ENCODE measurements at places on chromosomes 5 and 9.

DNA sequence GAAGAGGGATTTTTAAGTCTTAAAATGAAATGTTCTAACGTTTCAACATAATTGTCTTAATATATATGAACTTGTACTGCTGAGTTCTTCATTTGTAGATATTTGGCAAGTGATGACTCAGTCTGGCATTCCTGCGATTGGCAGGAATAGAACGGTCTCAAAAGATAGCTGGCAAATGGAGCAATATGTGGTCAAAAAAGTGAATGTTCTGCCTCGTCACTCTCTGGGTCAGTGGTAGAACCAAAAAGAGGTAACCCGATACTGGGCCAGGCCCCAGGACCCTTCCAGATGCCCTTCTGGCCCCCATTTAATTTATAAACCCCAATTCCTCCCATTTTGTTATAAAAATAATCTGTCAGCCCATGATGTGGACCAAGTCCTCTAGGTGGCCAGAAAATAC, 39.2 kb downstream of the ZNF366 start:
- DNase-seq: no peak

GRCh38 chr5:143052967-143053682, 282.9 kb downstream of the ARHGAP26 start:
- DNase-seq: no peak

DNA sequence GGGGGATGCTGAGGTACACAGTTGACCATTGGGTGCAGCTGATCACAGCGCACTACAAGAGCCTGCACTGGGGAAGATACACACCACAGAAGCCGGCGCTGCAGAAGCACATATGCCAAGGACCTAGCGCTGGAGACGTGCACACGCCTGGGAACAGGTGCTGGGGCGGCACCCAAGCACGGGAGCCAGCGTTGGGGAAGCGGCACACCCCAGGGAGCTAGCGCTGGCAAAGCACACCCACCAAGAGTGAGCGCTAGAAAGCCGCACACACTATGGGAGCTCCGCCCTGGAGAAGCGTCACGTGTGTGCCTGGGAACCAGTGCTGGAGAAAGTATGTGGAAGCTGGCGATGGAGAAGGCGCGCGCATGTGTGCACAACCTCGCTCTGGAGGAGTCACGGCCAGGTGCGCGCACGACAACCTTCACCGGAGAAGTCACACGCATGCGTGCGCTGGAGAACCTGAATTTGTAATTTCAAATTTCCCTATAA, 4.5 kb downstream of the FANCC start:
- peak; percentile 53 for DNase-seq

DNA sequence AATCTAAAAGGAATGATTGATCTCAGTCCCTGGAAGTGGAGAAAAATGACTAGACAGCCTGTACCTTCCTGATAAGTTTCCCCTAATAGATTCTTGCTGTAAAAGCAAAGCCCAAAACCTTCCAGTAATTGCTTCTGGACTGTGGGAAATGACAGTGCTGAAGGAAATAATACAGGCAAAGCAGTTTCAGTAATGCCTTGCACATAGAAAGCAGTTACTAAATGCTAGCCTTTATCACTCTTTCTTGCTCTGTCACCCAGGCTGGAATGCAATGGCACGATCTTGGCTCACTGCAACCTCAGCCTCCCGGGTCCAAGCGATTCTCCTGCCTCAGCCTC, 50.3 kb downstream of the MAP1B start:
- no peak for DNase-seq

GRCh38 chr9:77018058-77018968, 1.1 kb upstream of the FOXB2 start:
- DNase-seq: no peak

- DNase-seq: no peak
These were observed 12.1 kb upstream of the P4HA2 start for GRCh38 chr5:132239776-132240175.

DNA sequence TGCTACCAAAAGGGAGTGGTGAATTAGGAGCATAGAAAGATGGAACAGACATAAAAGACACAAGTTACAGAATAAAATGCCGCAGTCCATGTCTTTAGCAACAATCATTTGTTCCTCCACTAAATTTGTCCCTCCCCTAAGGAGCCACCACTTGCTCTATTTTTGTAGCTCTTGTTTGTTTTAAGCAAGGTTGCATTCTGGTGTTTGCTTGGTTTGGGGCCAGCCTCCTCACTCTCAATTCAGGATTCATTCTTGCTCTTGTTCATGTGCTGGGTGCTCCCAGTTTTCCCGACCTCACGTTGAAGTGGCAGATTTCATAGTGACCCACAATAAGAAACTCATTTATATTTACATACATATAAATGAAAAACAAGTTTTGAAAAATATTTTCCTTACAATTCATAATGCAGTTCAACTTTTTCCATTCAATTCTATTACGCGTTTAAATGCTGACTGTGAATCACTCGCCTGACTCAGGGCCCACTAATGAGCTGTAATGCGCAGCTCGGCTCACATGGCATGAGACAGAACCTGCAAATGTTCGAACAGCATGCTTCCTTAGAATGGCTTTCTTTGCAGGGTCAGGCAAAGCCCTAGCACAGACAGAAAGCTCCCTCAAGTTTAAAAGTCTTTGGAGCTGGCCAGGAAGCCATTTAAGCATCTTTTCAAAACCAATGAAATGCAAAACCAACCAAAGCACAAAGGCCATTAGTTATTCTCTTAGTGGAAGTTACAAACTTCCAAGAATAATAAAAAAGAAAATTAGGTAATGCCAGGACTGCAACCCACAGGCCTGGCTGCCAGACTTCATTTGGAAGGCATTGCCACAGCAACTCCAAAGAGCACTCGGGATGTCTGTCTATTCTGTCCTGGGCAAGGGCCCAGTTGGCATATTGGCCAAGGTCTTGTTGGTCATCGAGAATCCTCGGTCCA, 41.7 kb downstream of the RETREG1 start:
- no peak for DNase-seq

GRCh38 chr5:137019229-137019628, 479.9 kb downstream of the SPOCK1 start:
- no peak for DNase-seq

DNA sequence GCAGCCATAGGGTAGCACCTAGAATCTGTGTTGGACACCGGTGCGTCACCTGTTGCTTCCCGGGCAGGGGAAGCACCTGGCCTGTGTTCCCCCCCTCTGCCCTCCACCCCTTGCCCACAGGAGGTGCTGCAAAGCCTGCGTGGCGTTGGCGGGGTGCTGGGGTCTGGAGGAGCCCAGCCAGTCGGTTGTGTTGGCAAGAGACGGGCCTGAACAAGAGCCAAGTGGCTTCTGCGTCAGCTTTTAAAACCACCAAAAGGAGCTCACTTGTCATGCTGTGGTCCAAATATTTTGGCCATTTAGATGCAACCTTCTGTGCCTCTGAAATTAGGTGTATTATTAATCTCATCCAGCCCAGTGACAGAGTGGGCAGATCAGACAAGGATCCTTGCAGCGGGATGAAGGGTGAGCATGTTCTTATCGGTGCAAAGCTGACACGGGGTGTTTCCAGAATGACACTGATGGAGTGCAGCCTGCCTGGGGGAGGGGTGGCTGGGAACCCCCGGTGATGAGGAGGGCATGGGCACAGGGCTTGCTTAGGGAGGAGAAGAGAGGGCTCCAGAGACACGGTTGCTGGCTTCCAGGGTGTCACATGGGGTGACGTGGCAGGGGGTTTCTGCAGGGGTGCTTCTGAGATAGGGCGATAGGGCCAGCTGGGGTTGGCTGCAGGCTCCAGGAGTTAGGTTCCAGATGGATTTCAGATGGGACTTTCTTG, 9.7 kb upstream of the RXRA start:
- peak; percentile 82 for DNase-seq

- no peak for DNase-seq
These were observed 85.4 kb downstream of the HSD17B4 start for GRCh38 chr5:119537704-119538103.

- no peak for DNase-seq
These were observed 9.9 kb downstream of the RBM27 start for GRCh38 chr5:146213210-146213826.

DNA sequence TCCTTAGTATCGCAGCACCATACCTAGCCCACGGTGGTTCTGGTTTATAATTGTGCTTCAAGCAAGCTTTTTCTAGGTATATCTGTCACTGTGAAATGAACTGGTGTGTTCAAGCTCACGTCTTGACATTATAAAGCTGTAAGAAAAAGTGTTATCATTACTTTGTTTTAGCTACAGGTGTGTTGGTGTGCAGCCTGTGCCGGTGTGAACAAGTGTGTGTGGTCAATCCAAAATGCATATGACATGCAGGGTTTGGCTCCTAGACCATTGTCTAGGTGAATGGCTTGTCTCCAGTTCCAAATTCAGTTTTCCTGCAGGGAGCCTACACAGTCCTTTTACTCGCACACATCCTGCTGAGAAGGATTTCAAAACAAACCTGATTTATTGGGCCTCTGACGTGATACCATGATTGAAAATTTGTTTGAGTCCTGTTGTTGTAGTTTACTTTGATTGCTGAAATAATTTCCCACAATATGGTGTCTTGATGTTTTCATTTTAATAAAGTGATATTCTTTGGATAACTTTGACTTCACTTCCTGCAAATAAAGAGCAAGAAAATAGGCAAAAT, 3.7 kb downstream of the LSM11 start:
- no peak for DNase-seq

GRCh38 chr9:135015096-135015495, 72.4 kb upstream of the OLFM1 start:
- no peak for DNase-seq

GRCh38 chr5:151739939-151740335, 18.5 kb downstream of the ATOX1 start:
- no peak for DNase-seq

DNA sequence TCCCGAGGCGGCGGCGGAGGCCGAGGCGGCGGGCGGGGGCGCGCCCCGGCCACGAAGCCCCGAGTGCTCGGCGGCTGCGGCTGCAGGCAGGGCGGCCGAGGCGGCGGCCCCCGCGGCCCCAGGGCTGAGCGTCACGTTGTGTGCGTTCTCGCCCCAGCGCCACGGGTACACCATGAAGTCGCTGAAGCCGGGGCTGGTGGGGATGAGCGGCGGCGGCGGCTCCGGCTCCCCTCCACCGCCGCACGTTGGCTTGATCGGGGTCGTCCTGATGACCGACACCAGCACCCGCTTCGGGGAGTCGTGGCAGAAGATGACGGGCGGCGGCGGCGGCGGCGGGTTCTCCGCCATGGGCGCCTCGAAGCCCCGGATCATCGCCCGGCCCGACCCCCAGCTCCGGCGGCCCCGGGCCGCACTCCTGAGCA, 498 bp downstream of the ZNF367 start:
- DNase-seq: no peak

GRCh38 chr5:81269751-81270393, 31.5 kb upstream of the ZCCHC9 start:
- DNase-seq: no peak

- DNase-seq: no peak
These were observed 507.8 kb upstream of the MPDZ start for GRCh38 chr9:13787234-13787833.

DNA sequence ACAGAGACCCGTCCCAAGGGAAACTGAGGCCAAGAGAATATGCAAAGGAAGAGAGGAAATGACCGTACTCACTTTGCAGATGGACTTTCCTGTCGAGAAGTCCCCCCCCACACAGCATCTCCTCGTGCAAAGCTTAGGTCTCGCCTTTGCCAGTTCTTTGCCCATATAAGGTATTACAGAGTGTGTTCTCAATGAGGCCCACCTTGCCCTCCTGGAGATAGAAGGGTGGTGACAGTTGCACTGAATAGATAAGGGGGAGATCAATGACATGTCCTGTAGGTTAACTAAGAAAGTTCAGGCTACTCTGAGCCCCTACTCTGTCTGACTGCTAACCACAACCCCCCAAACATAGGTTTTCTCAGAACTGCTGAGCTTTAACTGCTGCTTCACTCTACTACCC, 68.2 kb upstream of the SPTLC1 start:
- no peak for DNase-seq

- DNase-seq: peak; percentile 69
These were observed 469 bp downstream of the AGTPBP1 start for GRCh38 chr9:85741095-85741874.

DNA sequence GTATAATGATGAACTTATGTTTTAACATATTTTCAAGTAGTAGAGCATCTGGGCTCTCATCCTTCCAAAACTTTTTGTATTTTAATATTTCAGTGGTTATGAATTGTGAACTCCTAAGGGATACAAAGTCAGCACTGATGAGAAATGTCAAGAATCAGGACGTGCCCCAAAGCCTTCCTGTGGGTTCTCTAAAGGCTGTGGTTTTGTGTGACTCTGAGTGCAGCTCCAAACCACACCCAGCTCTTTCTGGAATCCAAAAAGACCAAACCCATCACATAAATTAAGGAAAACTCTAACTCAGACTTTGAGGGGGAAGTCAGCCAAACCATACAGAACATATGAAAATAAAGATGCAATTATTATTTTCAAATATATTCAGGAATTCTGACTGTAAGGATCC, 40.8 kb upstream of the SMU1 start:
- DNase-seq: no peak

- DNase-seq: no peak
These were observed 134.4 kb upstream of the ABCA1 start for GRCh38 chr9:105062222-105062855.

DNA sequence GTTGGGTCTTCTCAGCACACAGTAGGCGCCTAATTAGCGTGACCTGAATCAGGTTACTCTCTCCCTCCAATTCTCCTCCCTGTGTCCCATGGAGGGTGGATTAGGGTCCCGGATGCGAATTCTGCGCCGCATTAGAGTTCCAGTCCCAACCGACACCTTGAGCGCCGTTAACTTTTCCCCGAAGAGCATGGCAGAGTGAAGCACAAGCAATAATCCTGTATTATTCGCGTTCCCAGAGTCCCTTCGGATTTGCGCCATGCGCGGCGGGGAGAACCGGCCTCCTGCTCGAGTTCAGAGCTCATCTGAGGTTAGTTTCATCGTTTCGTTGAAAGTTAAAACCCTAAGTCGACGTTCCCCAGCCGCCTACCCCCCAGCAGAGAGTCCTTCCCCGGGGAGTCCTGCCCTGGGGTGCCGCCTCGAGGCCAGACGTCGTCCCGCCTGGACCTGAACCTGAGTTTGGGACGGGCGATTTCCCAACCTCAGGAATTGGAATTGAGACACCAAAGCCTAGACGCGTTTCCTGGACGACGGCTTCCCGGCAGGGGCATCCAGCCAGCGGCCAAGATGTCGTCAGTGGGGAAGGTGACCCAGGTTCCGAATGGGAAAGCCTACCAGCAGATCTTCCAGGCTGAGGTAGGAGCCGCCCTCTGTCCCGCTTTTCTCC, at the start of gene CCDC180:
Gene CCDC180, plus strand, starts transcription at position 160 of the 664 bp plus-strand sequence. Its CDS starts 405 bp downstream, at position 565.
- DNase-seq: no peak

DNA sequence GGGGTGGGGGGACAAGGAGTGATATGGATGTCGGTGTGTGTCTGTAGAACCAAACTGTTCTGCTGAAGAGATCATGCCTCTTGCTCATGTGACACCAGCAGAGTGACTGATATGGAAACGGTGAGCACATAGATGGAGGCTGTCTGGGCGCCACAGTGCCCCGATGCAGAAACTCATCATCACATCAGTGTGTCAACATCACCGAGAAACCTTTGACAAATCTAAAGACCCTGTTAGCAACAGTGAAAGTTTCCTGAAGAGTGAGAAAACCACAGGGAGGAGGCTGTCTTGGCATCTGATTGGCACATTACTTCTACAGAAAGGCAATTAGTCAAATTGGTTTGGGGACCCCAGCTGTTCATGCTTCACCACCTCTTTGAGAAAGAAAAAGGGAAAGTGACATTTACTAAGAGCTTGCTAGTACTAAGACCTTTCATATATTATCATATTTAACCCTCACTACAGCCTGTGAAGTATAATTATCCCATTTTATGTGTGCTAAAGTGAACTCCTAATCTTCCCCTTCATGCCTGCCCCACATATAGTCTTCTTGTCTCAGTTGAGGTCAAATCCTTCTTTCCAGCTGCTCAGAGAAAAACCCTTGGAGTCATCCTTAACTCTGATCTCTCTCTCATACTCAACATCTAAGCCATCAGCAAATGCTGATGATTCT, 25.6 kb downstream of the CSF2 start:
- no peak for DNase-seq

- no peak for DNase-seq
These were observed 543.1 kb upstream of the RIOK2 start for GRCh38 chr5:97726106-97726505.

Measured in liver (tissue), 10 donors.